ENCODE measurements at places on chromosomes 11 and 22.

- no peak for DNase-seq
Observed at GRCh38 chr11:6900327-6900999, 8.2 kb upstream of the OR2D2 start.

GRCh38 chr11:111560800-111561199, 20.3 kb downstream of the LAYN start:
- DNase-seq, result no peak

DNA sequence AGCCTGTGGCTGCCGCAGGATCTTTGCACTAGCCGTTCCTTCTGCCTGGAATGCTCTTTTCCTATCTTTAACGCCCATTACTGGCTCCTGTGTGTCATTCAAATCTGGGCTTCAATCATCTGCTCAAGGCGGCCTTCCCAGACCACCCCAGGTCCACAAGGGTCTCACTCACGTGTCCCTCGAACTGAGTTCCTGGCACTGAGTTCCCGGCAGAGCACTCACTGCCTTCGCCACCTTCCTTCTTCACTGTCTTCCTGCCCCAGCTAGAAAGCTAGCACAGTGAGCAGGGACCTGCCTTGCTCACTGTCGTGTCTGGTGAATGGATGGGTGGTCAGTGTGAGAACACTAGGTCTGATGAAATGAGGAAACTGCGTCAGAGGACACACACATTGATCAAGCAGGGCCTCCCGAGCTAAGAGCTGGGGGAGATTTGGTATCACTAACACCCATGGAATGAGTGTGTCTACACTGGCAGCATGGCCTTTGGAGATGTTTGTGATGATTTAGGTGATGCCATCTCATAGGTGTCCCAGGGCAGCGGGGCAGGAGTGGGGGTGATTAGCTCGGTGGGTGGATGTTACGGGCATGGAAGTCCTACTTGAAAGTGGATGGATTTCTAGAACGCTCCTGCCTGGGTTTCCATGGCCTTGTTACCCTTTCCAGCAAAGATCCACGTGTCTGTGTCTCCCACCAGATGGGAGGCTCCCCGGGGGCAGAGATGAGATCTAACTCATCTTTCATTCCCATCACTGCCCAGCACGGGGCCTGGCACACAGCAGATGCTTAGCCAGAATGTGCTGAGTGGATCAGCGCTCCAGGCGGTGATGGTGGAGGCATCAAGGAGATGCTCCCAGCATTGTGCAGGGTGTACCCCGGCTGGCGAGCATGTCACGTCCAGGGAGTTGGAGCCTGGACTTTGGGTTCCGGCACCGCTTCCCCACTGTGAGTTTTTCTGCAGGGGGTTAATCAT, 64.5 kb downstream of the SHISAL1 start:
- no peak for DNase-seq

GRCh38 chr11:66072081-66072480, 2.0 kb downstream of the PACS1 start:
- no peak for DNase-seq

GRCh38 chr11:41051919-41052635, 407.4 kb downstream of the LRRC4C start:
- no peak for DNase-seq

DNA sequence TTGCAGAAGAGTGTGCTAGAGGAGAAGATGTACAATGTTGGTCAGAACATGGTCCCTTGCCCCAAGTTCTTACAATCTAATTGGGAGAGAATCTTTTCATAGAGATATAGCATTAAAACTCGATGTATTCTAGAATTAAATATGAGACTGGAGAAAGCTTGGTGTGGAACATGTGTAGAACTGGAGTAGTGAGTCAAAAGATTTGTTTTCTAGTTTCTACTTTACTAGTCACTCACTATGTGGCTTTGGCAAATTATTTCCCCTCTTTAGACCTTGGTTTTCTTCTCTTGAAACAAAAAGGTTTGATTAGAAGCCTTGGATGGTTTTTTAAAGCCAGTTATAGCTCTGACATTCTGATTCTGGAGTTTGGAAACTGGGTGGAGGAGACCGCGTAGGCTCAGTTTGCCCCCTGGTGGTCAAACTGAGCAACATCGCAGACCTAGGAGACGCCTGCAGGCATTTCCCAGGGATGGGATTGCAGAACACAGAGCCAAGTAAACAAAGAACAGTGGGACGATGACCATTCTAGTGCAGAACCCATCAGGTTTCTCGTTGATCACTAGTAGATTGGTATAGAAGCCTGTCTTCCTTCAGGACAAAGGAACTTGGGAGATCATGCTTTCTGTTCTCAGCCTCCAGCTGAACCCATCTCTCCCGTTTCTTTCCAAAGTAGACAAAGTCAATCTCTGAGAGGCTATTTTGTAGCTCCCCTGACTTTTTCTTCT, 8.5 kb upstream of the CHRDL2 start:
- no peak for DNase-seq

- no peak for DNase-seq
Observed at GRCh38 chr11:82898241-82898640, 2.0 kb downstream of the PRCP start.

DNA sequence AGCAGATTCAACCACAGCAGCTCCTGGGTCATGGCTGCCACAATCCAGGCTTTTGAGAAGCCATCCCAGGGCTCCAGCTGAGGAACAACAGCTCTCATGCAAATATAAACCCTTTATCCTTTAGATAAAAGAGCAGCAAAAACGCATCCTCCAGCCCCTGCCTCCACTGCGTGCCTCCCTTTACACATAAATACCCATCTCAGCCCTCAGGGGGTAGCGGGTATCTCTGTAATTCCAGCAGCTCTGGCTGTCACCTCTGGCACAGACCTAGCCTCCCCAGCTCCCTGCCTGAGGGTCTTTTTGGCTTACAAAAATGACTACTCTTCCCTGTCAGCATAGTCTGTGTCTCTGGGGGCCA, 21.6 kb downstream of the LMO1 start:
- no peak for DNase-seq

GRCh38 chr11:86849679-86850078, 49.3 kb downstream of the PRSS23 start:
- DNase-seq, result no peak

DNA sequence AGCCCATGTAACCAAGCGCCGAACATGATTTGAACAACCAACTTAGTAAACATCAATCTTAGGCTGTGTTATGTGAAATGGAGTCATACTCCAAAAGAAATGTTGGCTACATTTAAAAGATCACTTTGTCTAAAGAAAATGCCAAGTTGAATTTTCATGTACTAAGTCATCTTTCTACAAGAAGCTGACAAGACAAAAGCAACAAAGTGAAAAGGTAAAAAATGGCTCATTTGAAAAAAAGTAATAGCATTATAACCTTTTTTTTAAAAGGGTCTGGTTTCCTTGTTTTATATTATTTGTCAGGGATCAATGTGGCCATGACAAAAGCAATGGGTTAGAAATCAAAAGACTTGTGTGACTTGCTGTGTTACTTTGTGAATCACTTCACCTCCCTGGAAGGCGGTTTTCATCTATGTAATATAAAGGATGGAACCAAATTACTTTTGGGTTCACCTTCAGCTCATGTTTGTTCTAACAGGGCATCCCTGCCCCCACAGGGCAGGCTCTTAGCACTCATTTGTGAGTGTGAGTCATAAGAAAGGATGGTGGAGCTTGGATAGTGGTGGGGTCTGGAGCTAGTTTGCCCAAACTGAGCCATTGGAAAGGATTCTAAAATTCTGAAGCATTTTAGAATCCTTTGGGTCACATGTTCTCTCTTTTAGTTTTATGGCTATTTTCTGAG, 131.9 kb upstream of the MTMR2 start:
- DNase-seq, result no peak

DNA sequence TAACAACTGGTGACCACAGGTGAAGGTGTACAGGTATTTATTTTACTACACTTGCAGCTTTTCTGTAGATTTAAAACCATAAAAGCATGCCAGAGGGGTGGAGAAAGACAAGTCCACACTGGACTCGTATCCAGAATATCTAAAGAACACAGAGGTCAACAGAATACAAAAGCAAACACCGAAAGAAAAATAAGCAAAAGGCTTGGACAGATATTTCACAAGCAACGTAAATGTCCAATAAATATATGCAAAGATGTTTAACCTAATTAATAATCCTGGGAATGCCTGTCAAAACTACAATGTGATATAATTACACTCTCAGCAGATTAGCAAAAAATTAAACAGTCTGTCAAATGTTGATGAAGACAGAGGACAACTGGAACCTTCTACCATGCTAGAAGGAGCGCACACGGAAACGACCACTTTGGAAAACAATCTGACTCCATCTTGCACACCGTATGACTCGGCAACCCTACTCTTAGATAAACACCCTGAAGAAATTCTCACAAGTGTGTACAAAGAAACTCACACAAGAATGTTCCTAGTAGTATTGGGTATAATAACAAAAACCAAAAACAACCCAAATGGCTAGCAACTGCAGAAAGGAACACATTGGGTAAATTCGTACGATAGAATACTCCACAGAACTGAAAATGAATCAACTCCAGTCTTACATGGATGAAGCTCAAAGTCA, 27.2 kb downstream of the GNB1L start:
- no peak for DNase-seq

DNA sequence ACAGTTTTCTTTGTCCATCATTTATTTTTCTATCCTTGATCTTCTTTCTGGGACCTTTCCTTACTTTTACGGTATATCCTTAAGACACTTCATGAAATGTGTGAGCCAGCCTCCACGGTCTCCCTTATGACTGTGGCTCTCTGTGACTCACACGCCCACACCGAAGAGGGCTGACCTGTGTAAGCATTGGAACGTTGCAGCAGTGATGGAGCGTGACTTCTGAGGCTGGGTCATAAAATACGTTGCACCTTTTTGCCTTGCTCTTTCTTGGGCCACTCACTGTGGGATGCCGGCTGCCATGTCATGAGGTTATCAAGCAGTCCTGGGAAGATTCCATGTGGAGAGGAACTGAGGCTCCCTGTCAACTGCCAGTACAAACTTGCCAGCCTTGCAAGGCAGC, 96.3 kb upstream of the RAB1B start:
- DNase-seq, result no peak

DNA sequence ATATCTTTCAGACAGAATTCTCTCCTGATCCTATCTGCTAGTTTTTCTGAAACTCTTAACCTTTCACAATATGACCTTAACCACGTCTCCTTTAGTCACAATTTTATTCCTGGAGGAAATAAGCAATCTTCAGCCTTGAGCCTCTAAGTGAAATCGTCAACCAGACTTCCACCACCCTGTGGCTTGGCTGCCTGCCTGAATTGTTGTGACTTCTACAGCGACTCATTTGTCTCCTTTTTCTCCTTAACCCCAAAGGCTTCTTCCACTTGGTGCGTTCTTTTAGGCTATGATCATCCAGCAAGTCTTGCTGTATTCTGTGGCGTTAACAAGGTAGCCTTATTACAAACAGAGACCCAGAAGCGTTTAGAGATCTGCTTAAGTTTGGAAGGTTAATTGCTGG, 535.1 kb upstream of the ARHGAP42 start:
- no peak for DNase-seq

DNA sequence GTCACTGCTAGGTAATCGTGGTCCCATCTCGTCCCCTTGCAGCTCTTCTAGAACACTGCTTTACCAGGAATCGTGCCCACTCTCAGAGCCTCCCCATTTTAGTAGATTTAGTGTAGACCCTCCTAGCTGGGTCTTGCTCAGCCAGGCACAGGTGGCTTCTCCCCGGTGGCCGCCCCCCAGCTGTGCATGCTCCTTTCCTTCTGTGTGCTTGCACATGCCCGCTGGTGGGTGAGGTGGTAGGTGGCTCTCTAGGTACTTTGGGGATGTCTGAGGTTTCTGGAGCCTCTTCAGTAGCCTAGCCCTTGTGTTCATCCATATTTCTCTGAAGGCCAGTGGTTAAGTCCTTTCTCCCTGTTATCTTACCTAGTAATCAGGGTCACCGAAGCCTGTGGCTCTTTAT, 5.6 kb downstream of the TUB start:
- DNase-seq, result no peak

DNA sequence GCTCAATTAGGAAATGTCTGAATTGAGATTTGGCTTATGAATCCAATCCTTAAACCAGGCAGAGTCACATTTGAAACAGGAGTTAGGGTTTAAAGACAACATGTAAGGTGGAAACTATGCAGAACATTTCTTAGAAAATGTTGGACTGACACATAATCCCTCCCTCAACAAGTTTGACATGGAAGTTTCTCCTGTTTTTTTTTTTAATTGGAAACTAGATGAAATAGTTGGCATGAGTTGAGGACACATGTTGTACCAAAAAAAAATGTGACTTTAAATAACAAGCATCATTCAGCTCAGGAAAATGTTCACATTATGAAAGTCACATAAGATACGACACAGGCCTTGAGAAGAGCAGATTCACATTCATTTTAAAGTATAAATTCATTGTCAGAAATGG, 154.9 kb upstream of the DDI1 start:
- DNase-seq, result no peak

DNA sequence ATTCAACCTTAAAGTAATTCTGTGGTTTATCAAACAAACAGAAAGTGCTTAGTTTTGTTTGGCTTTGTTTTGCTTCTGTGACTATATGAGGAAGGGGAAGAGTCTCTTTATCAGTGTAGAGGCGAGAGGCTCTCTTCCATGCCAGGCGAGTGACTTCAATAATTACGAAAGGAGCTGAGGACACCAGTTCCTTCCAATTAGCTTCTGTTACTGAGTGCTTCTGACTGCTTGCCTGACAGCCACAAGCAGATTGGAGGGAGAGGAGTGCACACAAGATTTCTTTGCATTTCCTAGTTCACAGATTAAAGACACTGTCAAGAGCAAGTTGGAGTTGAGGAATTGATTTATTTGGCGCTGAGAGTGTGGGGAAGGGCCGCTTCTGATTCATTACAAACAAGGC, 1484.5 kb upstream of the TENM4 start:
- DNase-seq, result no peak

DNA sequence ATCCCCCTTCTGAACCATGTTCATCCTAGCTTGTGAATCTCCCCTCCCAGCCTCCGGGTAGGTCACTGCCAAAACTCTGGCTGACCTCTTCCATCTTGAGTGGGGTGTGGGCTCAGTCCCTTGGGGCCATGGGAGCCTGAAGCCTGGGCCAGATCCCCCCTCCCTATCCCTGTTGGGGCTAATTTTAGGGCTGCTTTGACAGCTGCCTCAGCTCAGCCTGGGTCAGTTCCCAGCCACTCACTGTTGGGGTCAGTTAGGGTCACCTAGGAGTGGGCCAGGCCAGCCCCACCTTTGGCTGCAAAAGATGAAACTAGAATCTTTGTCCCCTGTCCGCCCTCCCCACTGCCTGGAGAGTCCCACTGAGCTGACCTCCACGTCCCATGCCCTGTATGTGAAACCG, 29.8 kb upstream of the P2RY2 start:
- no peak for DNase-seq

- DNase-seq, result no peak
Observed at GRCh38 chr11:83092488-83093384, 21.0 kb upstream of the RAB30 start.

GRCh38 chr22:47967831-47968230, 1205.4 kb downstream of the TBC1D22A start:
- no peak for DNase-seq
